ENCODE measurements at places on chromosomes 7 and 10.

- no peak for DNase-seq
Measured at GRCh38 chr10:14686356-14686755, 88.3 kb downstream of the FAM107B start.

DNA sequence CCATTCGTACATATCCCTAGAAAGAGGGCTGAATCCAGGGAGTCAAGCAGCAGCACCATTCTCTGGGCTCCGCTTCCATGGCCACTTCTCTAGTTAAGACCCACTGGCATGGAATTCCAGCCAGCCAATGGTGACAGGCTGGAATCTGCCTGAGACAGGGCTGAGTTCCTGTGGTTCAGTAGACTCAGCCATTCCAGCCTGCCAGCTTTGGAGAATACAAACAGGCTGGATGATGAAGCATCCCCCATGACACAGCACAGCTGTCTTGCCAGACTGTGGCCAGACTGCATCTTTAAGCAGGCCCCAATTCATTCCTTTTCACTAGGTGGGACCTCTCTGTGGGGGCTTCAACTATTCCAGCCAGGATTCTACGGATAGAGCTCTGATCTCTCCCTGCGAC is 329.6 kb downstream of the XPNPEP1 start:
- no peak for DNase-seq

DNA sequence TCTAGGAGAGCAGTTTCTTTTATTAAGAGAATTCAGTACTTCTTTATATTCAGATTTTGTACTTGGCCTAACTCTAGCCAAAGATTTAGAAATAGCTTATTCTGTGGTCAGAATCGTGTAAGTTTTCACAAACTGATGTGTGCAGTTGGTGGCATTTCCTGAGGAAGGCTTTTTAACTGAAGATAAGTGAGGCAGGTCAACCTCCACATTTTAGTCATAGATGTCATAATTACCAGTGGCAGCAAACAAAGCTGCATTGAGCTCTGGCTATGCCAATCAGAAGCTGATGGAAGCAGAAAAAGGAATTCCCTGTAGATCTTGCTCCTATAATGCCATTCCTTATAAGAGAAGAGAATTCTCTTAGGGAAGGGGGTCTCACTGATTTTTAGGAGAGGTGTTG is 141.3 kb upstream of the SP8 start:
- no peak for DNase-seq

DNA sequence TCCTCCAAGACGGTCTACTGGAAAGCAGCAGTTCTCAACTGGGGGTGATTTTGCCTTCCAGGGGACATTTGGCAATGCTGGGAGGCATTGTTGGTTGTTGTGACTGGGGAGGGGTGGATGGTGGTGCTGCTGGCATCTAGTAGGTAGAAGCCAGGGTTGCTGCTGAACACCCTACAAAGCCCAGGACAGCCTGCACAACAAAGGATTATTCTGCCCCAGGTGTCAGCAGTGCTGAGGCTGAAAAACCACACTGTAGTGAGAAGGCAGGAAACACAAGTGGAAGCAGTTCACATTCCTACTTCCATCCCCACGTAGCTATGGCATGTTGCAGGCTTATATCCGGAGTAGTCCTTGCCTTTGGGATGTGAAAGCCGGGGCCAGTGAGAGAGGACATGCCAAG is 86.9 kb downstream of the AOAH start:
- no peak for DNase-seq

- no peak for DNase-seq
Measured at GRCh38 chr7:151857412-151857811, 19.5 kb downstream of the PRKAG2 start.

DNA sequence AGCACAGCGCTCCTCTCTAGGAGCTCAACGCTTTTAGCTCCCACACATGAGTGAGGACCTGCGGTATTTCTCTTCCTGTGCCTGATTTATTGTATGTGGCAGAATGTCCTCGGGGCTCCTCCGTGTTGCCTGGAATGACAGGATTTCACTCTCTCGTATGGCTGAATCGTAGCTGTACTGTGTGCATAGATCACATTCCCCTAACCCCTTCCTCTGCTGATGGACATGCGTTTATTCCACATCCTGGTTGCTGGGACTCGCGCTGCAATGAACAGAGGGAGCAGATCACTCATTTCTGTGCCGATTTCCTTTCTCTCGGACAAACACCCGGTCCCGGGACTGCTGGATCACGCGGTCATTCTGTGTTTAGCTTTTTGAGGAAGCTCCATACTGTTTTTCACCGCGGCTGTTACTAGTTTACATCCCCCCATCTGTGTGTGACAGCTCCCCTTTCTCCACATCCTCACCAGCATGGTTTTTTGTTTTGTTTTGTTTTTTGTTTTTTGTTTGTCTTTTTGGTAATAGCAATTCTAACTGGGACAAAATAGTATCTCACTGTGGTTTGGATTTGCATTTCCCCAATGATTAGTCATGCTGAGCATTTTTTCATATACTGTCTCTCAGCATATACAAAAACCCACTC is 76.3 kb downstream of the FOXL3 start:
- DNase-seq = no peak

GRCh38 chr7:121011401-121011800 is 22.9 kb downstream of the CPED1 start:
- no peak for DNase-seq

GRCh38 chr10:49168171-49168540 is 20.0 kb downstream of the TMEM273 start:
- DNase-seq = no peak

GRCh38 chr7:34133356-34133982 is 228.1 kb downstream of the BMPER start:
- DNase-seq = no peak

DNA sequence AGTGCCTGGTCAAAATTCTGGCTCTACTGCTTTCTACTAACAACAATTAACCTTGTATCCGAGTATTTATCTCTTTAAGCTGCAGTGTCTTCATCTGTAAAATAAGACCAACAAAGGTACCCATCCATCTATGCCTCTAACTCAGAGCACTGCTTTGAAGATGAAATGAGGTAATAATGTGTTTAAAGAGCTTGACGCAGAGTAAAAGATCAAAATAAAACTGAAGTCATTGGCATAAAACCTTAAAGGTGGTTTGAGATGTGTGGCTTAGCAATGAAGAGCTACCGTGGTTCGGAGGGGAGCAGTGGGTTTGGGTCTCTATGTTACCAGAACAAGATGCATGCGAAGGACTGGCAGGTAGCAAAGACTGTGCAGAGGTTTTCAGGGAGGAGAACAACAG is 16.1 kb upstream of the PRF1 start:
- DNase-seq = no peak

DNA sequence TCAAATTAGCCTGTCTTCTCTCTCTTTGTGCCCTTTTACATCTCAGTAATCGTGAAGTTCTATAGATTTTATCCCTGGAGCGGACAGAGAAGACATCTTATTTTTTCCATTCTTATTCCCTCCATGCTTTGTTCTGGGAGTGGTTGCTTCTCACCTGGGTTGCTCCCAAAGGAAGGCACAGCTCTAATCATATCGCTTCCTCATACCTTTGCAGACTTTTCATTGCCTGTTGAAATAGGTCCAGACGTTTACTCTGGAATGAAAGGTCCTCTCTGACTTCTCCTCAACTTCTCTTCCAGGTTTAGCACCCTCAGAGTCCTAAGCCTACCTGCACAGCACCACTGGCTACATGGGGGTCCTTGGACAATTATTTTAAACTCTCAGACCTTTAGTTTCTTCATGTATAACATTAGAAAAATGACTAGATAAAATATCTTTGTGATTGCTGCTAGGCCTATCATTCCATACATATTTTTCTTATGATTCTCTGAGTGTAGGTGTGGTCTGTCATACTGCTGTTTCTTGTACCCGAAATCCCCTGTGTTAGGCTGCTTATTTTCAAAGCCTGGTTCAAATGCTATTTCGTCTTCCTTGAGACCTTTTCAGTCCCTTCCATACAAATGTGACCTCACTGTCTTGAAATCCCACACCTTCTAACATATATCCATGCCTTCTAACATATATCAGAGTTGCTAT is 418.1 kb downstream of the GFRA1 start:
- no peak for DNase-seq

DNA sequence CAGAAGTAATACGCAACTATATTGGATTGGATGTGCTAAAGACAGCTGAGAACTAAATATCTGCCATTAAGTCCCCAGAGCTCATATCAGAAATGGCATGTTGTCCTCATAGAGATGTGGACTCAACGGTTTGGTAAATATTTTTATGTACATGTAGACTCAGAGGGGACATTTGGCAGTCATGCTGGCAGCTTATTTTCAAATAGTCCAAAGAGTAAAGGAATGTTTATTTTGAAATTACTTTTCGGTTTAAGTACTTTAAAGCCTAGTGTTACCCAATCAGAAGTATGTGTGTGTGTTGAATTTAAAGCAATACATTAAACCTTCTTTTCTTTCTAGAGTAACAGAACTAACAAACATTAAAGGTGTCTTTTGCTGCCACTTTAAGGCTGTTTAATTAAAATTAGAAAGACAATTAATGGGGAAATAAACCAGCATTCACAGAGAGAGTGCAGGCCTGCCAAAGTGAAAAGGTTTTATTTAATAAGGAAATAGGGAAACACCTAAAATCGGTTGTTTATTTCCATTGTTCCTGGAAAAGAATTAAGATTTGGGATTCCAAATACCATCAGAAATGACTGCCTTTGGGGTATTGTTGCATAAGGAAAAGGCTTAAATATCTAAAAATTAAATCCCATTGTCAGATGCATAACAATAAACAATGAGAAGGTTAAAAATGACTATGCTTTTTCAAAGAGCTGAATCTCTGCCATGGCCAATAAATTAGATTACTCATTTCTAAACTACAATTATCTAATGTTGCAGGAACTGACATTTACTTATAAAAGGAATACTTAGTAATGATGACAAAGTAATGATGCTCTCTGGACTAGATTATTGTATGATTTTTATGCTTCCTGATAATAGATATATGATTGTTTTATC is 113.4 kb upstream of the AHR start:
- no peak for DNase-seq

DNA sequence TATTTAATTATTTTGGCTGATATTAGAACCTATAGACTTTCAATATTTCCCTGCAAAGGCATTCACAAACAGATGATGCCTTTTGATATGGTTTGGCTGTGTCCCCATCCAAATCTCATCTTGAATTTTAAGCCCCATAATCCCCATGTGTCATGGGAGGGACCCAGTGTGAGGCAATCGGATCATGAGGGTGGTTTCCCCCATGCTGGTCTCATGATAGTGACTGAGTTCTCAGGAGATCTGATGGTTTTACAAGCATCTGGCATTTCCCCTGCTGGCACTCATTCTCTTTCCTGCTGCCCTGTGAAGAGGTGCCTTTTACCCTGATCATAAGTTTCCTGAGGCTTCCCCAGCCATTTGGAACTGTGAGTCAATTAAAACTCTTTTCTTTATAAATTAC is 9.3 kb upstream of the PNLIPRP3 start:
- no peak for DNase-seq
